SK-N-SH (cell line): ENCODE measurements at places on chromosomes 3 and 15. TPM values are rescaled to one million over a fixed set of nuclear protein-coding genes. Genes with fewer than 3 reads are reported as not detected.

Gene TMEM207
- not detected in 2 replicates for polyA plus RNA-seq

Gene ZNF385D
- polyA plus RNA-seq, result 1.3 and 1.8 TPM in 2 replicates

Gene AGTR1
- 0.15 and 0.32 TPM in 2 replicates for polyA plus RNA-seq

Gene ISLR2
- polyA plus RNA-seq, result 0.56 and 0.58 TPM in 2 replicates

DNA sequence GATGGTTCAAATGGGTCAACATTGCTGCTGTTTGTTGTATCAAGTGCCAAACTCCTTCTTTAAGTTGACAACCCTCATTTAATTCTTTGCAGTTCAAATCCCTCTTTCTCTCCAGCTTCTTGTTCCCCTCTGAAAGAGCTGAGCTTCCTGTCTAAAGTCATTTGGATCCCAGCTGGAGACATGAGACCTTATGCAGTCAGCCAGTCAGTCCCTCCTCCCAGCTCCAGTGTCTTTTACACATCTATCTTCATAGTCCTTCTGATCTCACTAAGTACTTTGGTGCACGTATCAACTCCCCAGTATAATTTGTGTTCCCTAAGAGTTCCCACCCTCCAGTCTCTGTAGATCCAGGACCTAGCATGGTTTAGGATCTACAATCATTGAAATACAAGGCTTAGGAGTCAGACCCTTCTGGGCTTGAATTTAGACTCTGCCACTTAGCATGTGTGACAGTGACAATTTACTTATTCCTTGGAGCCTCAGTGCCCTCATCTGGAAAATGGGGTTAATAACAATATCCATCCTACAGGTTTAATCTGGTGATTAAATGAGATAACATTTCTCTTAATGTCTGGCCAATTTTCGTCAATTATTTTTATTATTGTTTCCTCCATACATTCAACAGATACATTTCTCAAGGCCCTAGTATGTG, 102.8 kb upstream of the SEMA6D start:
- DNase-seq, result no peak

DNA sequence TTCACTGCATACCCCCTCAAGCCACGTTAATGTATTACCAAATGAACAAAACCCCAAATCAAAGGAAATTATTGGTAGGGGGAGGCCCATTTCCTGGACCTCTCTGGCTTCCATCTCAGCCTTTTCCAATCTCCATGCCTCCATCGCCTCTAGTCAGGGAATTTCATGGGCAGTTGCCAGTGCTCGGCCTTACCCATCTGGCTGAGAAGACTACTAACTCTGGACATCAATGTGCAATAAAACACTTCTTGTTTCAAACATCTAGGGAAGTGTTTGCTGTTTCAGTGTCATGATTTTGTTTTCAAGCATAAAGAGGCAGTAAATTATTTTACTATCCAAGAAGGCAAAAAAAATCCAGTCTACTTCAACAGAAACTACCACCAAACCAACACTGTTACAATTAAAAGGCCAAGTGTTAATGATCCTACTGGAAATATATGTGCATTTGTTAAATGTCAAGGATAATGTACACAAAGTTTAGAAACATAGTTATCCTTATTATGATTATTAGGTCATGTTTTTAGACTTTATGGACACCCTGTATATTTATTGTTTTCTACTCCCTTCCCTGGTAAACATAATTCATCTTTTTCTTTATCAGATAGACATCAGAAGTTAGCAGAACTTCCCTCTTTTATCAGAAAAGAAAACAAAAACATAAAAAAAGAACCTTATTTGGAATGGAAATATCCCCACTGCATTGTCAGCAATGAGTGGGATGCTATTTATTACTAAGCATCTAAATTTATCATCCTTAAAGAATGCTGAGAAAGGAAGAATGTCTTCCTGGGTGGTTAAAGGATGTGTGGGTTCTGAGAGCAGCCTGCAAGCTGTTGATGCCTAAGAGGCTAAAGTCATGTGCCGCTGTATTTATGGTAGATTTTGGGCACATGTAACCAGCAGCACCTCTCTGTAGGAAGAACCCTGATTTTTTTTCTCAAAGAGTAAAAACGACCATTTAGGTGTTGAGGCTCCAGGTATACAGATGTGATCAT, 15.2 kb downstream of the LDHAL6B start:
- DNase-seq, result no peak

DNA sequence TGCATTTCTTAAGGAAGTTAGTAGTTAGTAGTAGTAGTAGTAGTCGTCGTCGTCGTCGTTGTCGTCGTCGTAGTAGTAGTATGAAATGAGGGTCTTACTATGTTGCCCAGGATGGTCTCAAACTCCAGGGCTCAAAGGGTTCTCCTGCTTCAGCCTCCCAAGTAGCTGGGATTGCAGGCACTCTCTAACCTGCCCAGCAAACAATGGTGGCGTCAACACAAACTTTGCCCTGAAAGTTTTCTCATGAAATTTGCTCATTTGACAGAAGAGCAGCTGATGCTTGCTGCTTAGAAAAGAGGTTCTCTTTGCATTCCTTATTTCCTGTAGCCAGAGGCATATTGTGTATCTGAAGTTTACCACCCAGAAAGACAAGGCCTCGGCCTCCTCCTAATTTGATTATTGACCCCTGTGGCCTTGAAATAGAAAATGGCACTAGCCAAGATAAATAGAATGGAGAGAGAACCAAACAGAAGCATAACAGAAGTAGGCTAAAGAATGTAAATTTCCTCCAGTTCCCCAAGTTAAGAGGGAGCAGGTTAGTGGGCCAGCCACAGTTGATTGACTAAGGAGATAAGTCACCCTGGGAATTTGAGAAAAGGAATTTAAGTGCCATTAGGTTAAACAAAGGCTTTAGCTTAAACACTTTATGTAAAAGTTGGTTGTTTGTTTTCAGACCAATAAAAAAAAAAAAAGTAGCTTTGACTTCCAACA, 166.2 kb upstream of the ROBO2 start:
- DNase-seq, result no peak

DNA sequence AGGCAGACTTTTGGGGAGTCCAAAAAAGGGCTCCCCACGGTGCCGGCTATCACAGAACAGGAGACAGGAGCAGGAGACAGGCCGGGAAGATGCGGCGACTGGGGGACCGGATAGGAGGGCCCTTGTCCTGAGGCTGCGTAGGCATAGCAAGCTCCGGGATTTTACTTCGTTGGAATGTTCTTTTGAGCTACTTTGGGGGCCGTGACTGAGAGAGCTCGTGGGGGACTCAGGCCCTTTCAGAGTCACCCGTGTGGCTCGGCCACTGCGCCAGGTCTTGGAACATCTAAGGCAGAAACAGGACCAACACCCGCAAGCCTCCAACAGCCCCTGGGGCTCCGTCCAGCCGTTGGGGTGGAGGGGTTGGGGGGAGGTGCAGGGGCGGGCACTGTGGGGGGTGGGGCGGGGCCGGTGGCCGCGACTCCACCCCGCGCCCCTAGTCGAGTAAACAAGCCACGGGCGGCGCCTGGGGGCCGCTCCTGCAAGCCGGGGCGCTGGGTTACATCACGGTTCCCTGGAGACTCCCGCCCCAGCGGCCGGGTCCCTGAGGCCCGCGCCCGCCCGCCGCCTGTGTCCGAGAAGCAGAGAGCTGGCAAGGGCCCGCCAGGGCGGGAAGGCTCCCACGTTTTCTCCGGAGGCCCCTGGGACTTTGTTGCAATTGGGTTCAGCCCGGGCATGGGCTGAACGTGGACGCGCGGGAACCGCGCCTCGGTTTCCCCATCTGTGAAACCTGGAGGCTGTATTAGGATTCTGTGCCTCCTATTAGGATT, 23.3 kb upstream of the C15orf39 start:
- DNase-seq, result no peak

DNA sequence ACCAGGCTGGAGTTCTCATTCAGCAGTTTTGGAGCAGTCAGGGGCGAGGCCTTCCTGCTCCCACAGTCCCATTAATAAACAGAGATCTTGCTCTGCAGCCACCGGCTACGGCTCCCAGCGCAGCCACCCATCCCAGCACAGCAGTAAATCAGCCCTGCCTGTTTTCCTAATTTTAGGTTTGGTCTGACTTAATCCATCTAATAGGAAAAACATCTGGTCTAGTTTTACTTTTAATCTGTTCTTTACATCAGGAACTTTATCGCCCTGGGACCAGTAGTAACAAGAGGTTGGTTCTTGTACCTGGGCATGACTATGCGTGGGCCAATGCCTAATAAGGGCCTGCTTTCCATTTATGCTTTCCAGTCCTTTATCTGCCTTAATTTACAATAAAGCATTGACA, 264.0 kb upstream of the DPH6 start:
- DNase-seq, result peak; percentile 53

- no peak for DNase-seq
Observed at GRCh38 chr15:55632434-55632833, 44.3 kb upstream of the PYGO1 start.

- DNase-seq, result no peak
Observed at GRCh38 chr3:167502401-167502800, 28.6 kb upstream of the SERPINI2 start.

DNA sequence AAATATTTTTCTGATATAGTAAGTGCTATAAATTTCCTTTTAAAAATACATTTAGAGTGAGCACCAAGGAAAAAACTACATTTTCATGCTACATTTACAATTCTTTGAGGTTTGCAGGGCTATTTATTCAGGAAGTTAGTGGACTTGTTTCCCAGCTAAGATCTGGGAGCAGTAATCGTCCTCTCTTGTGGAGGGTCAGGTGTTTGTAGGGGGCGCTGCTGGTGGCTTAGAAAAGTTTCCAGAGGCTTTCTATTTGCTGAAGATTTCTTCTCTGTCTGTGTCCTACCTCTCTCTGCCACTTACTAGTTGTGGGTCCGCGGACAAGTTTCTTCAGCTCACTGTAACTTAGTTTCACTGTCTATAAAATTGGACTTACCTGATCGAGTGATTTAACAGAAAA, 163.9 kb downstream of the PEX5L start:
- no peak for DNase-seq

DNA sequence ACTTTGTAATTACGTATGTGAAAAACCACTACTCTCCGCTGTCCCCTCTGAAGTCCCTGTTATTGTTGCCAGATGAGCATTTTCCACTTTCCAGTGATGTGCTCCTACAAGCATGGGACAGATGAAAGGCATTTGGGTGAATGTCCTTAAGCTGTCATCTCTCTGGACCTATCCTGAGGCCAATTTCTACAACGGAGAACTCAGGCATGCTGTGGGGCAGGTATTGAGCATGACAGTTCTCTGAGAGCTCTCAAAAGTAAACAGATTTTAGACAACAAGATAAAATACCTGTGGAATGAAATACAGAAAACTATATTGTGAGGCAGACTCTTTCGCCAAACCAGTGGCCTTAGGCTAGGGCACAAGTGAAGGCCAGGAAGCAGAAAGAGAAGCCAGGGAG, 656.5 kb upstream of the NR2F2 start:
- DNase-seq, result no peak

DNA sequence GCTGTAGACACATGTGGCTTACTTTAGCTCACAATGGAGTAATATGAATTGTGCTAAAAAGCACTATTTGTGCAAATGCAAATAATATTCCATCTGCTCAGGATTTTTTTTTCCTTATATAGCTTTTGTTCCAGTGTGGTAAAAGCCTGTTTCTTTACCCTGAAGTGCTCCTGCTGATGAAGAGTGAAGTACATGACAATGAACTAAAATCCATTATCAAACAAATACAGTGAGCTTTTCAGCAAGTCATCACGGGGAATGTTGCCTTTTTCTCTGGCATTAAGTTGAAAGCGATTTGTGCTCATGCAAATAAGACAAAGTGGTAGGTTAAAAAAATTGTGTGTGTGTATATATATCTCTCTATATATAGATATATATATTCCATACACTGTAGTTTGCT, 28.6 kb upstream of the CCDC39 start:
- DNase-seq, result no peak

DNA sequence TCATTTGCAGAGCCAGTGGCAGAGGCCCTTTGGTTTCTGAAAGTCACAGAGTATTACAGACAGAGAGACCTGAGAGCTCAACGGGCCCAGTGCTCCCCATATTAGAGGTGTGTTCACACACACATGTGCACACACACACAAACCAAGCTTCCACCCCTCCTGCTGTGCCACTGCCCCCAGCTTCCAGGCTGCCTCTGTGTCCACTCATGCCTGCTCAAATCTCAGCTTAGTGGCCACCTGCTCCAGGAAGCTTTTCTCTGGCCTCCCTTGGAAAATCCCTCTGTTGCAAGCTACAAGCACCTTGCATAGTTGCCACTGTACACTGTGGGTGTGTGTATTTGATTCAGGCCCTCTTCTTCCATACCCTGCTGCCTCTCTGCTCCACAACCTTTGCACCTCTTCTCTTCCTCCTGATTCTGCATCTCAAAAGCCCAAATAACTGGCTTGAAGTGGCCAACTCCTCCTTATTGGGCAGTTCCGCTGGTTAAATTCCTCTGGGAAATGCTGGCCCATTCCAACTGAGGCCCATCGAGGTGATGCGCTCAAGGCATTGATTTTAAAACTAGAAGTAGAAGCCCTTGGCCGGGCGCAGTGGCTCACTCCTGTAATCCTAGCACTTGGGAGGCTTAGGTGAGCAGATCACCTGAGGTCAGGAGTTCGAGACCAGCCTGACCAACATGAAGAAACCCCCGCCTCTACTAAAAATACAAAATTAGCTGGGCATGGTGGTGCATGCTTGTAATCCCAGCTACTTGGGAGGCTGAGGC, 23.0 kb downstream of the MESD start:
- DNase-seq, result no peak

DNA sequence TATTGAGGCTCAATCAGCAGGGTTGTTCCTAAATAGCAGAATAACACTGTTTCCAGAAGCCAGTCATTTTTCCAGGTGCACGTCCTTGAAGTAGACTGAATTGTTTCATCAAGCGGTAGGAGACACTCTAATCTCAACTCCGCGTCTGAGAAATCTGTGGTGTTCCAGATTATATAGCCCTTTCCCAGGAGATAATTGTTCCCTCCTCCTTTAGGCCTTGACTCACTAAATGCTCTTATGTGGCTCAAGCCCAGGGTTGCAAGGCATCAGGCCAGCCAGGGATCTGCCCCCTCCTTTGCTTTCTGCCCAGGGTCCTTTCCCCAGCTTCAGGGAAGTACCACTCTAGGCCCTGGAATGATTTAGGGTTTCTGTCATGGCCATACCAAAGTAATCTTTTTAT, 5.7 kb upstream of the HLTF start:
- DNase-seq, result no peak

GRCh38 chr3:50675179-50676030, 678 bp downstream of the DOCK3 start:
- DNase-seq, result peak; percentile 78

GRCh38 chr15:23467110-23467600, 20.1 kb upstream of the GOLGA6L2 start:
- peak; percentile 28 for DNase-seq
